Omental fat pad (tissue), 4 donors: ENCODE measurements at places on chromosomes 5 and 9. TPM values are rescaled to one million over a fixed set of nuclear protein-coding genes. Genes with fewer than 3 reads are reported as not detected.

The NEUROG1 gene
- not detected for total RNA-seq

The CHMP5 gene
- total RNA-seq = 60.4 TPM

The C5orf58 gene
- total RNA-seq = not detected

The ADCY2 gene
- total RNA-seq = 1.7 TPM

The WHRN gene
- 3.0 TPM for total RNA-seq
